Stimulated activated CD4-positive, alpha-beta T cell treated with anti-CD3 and anti-CD28 coated beads, Interleukin-1b, Interleukin-23, amount 100 ng/mL, for 1 hour (primary cell): ENCODE measurements at places on chromosomes 3 and 15.

- no peak for DNase-seq
These were observed 38.5 kb upstream of the CDAN1 start for GRCh38 chr15:42775416-42775815.

DNA sequence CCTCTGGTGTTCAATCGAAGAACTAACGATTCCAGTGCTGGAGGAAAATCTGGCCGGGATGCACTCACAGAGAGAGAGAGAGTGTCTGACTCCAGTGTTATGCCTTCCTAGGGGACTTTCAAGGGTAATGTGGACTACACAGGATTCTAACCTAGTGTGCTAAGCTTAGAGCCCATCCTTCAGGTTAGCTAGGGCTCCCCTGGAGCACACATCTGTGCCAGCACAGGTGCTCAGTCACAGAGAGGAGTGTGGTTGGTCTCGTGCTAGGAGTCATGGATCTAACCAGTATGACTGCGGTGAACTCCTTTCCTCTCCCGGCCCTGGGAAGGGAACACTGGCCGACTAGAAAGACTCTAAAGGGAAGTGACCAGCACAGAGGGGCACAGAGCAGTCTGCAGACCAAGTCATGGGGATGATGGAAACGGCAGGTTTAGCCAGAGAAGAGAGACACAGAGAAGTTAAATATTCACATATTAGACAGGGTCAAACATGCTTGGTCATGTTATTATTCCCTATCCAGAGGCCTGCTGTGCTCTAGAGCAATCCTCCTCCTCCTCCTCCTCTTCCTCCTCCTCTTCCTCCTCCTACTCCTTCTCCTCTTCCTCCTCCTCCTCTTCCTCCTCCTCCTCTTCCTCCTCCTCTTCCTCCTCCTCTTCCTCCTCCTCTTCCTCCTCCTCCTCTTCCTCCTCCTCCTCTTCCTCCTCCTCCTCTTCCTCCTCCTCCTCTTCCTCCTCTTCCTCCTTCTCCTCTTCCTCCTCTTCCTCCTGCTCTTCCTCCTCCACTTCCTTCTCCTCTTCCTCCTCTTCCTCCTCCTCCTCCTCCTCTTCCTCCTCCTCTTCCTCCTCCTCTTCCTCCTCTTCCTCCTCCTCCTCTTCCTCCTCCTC is 280.3 kb downstream of the XXYLT1 start:
- DNase-seq: no peak

GRCh38 chr15:59170295-59171066 is 36.2 kb upstream of the LDHAL6B start:
- no peak for DNase-seq

DNA sequence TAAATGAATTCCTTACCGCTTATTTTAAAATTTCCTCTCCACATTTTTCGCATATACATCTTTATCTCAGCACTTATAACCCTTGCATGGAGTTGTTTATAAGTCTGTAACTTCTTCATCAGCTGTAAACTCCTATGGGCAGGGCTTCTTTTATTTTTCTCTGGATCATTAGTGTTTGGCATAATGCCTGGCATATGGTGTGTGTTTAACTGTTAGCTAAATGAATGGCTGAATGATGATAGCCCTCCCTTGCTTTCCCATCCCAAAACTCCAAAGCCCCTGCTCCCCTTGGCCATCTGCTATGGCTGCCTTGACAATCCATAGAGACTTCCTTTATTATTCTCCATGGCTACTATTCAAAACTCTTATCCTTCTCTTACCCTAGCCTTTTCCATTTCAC is 48.1 kb upstream of the SEMA6D start:
- no peak for DNase-seq
